Activated CD4-positive, alpha-beta memory T cell treated with anti-CD3 and anti-CD28 coated beads for 36 hours (primary cell): ENCODE measurements at places on chromosomes 1 and 21. TPM values are rescaled to one million over a fixed set of nuclear protein-coding genes. Genes with fewer than 3 reads are reported as not detected.

DNA sequence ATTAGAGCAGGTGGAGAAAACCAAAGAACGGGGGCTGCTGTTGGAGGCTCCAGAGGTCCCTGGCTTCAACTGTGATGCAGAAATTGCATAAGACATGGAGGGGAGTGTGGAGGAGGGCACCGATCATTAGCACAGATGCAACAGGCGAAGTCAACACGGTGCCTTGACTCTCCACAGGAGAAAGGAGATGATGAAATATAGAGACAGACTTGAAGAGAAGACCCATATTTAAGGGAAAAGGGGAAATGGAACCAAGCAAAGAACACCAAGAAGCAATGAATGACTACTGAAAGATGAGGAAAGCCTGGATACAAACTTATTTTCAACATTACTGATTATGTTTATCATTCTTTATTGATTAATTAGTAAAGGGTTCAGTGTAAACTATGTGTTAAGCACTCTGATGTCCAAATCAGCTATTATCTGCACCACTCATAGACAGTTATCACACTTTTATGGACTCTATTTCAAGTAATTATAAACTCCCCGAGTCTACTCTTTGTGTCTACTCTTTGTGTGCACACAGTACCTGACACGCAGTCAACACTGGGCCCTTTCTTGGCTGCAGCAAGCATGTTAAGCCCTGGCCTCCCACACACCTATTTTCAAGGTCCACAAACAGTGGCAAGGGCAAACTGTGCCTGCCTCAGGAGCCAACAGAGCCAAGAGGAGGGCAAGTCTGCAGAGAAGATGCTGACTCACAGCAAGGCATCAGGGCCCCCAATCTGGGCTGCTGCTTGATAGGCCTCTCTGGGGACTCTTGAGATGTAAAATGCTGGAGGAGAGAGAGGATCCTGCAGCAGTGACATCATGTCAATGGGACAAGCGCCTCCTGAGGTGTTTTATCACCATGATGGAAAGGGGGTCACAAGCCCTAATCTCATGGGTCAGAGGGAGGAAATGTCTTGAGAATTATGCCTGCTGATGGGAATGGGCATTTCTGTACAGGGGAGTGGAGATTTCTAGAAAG, 17.6 kb downstream of the PCNX2 start:
- peaks cover 28% of the 10 kb centered on the region for H3K4me1 ChIP-seq
- H3K4me3 ChIP-seq = no peak overlapping the region
- DNase-seq = no peak
- H3K27ac ChIP-seq = no peak overlapping the region
- H3K27me3 ChIP-seq = no peaks in the 10 kb centered on the region

GRCh38 chr1:24502709-24503058, at the start of gene RCAN3:
Gene RCAN3, plus strand, starts transcription at chr1:24502836. Its CDS starts 11,537 bp downstream, at chr1:24514373.
- peak; percentile 92 for DNase-seq
- H3K4me3 ChIP-seq = peak within 1 kb of the TSS; percentile 98
- H3K27ac ChIP-seq = peak within 1 kb of the TSS; percentile 99
- no peaks in the 10 kb centered on the region for H3K27me3 ChIP-seq
- H3K4me1 ChIP-seq = peaks cover 61% of the 10 kb centered on the region
- peaks cover 19% of the 10 kb centered on the region for H3K36me3 ChIP-seq

GRCh38 chr1:9715536-9716226, 64.2 kb downstream of the PIK3CD start:
- peak; percentile 73 for DNase-seq
- peak overlapping the region; percentile 87 for H3K4me3 ChIP-seq
- H3K4me1 ChIP-seq = peaks cover 60% of the 10 kb centered on the region
- H3K27me3 ChIP-seq = no peaks in the 10 kb centered on the region
- peaks cover 49% of the 10 kb centered on the region for H3K36me3 ChIP-seq

Gene ETV3L
- not detected for total RNA-seq

- no peaks in the 10 kb centered on the region for H3K36me3 ChIP-seq
- H3K4me1 ChIP-seq = no peaks in the 10 kb centered on the region
- no peak overlapping the region for H3K27ac ChIP-seq
- peaks cover 3% of the 10 kb centered on the region for H3K27me3 ChIP-seq
Measured at GRCh38 chr1:7371926-7372325, 399.2 kb upstream of the VAMP3 start.

GRCh38 chr1:17305576-17306095, 2.4 kb upstream of the PADI4 start:
- H3K4me3 ChIP-seq = no peak overlapping the region
- H3K27me3 ChIP-seq = peaks cover 19% of the 10 kb centered on the region
- no peak for DNase-seq
- H3K36me3 ChIP-seq = no peaks in the 10 kb centered on the region
- H3K4me1 ChIP-seq = no peaks in the 10 kb centered on the region

- no peaks in the 10 kb centered on the region for H3K36me3 ChIP-seq
- H3K27me3 ChIP-seq = peaks cover 4% of the 10 kb centered on the region
- DNase-seq = no peak
- H3K27ac ChIP-seq = no peak overlapping the region
Measured at GRCh38 chr21:38351176-38351959, 94.6 kb downstream of the KCNJ15 start.

DNA sequence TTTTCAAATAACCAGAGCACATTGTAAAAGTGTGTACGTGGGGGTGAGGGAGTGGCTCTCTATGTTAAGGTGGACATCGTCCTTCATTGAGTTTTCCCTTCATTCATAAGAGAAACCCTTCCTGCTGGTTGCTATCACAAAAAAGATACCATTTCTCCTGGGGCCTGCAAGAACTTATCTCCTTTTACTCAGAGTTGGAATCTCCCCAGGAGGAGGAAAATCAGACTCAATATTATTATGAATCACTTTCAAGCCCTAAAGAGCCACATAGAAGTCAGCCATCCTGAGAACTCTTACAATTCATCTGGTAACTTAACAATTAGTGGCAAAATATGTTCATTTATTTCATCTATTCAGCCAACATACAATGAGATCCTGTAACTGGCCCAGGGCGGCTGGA, 27.1 kb upstream of the TGFBR3 start:
- H3K27ac ChIP-seq = no peak overlapping the region
- no peaks in the 10 kb centered on the region for H3K4me1 ChIP-seq
- H3K36me3 ChIP-seq = no peaks in the 10 kb centered on the region
- no peak overlapping the region for H3K4me3 ChIP-seq

GRCh38 chr1:48597663-48598062, 125.7 kb upstream of the SPATA6 start:
- H3K4me3 ChIP-seq = no peak overlapping the region
- no peaks in the 10 kb centered on the region for H3K27me3 ChIP-seq
- no peaks in the 10 kb centered on the region for H3K4me1 ChIP-seq
- no peak overlapping the region for H3K27ac ChIP-seq
- no peak for DNase-seq

- H3K36me3 ChIP-seq = peaks cover 1% of the 10 kb centered on the region
- no peak overlapping the region for H3K4me3 ChIP-seq
- DNase-seq = no peak
- no peak overlapping the region for H3K27ac ChIP-seq
Measured at GRCh38 chr1:12591267-12591938, 26.6 kb downstream of the DHRS3 start.

DNA sequence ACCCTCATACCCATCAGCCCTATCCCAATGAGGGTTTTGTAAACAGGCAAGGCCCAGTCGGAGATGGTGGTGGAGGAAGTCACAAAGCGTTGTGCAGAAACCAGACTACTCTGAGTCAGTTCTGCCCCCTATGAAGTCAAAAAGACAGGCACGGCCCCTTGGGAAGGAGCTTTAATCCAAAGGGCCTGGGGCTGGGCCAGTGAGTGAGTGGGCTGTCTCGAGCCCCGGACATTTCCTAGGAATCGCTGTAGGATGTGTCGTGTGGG, 442 bp upstream of the AHCYL1 start:
- H3K36me3 ChIP-seq = peaks cover 8% of the 10 kb centered on the region
- no peaks in the 10 kb centered on the region for H3K27me3 ChIP-seq
- H3K4me3 ChIP-seq = peak overlapping the region; percentile 99
- DNase-seq = no peak
- H3K27ac ChIP-seq = no peak overlapping the region

GRCh38 chr21:36504067-36505058, 24.4 kb upstream of the CLDN14 start:
- no peaks in the 10 kb centered on the region for H3K36me3 ChIP-seq
- H3K27me3 ChIP-seq = peaks cover 7% of the 10 kb centered on the region
- H3K4me3 ChIP-seq = no peak overlapping the region

Gene LCE1D
- not detected for total RNA-seq

Gene CRP
- total RNA-seq = not detected

- no peak overlapping the region for H3K4me3 ChIP-seq
- H3K27me3 ChIP-seq = no peaks in the 10 kb centered on the region
- H3K27ac ChIP-seq = no peak overlapping the region
Measured at GRCh38 chr21:42469272-42469671, 26.8 kb downstream of the RSPH1 start.

Gene SH3BGR
- total RNA-seq = 3.1 TPM

DNA sequence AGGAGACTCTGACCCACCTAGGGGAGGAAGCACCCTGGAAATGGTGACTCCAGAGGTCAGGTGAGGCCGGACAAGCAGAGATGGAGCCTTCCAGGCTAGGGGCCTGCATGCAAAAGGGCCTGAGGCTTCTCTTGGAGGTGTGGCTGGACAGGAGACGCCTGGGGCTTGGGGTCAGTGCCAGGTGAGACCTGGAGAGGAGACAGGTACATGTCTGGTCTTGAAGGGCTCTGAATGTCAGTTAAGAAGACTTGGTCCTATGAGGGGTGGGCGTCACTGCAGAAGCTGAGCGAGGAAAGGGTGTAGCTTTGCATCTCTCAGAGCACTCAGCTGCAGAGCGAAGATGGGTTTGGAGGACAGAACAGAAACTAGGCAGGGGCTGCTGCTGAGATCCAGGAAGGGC, 14.3 kb downstream of the LRP8 start:
- peaks cover 4% of the 10 kb centered on the region for H3K36me3 ChIP-seq
- H3K27me3 ChIP-seq = no peaks in the 10 kb centered on the region
- no peak for DNase-seq
- H3K4me3 ChIP-seq = no peak overlapping the region

Gene BRINP3
- total RNA-seq = not detected

- no peak for DNase-seq
- H3K27me3 ChIP-seq = peaks cover 4% of the 10 kb centered on the region
- H3K27ac ChIP-seq = no peak overlapping the region
- H3K4me1 ChIP-seq = no peaks in the 10 kb centered on the region
- no peak overlapping the region for H3K4me3 ChIP-seq
Measured at GRCh38 chr1:225769687-225770086, 7.9 kb upstream of the SRP9 start.

GRCh38 chr21:43826623-43826974, 37.2 kb downstream of the RRP1 start:
- no peaks in the 10 kb centered on the region for H3K36me3 ChIP-seq
- DNase-seq = no peak
- peaks cover 6% of the 10 kb centered on the region for H3K27me3 ChIP-seq
- H3K4me1 ChIP-seq = no peaks in the 10 kb centered on the region

Gene SNRPE
- total RNA-seq = 327 TPM

DNA sequence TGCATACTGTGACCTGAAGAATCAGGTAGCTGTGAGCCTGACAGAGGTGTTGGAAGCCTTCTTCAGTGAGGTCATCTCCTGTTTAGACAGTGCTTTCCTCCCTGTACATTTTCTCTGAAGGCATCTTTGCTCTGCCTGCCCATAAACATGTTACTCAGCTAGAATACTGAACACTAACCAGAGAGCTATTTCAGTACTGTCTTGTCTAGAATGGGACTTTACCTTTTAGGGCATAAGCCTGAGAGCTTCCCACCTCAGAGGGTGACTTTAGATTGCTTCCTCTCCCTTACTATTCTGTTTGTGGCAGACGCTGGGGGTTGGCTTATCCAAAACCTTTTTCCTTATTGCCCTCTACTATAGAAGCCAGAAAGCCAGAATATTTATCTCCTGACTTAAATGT, 23.3 kb upstream of the ZNF326 start:
- H3K27ac ChIP-seq = no peak overlapping the region
- H3K4me3 ChIP-seq = no peak overlapping the region
- no peaks in the 10 kb centered on the region for H3K36me3 ChIP-seq
- H3K4me1 ChIP-seq = no peaks in the 10 kb centered on the region
- DNase-seq = no peak

GRCh38 chr1:210464519-210465039, 135.9 kb downstream of the HHAT start:
- H3K4me1 ChIP-seq = peaks cover 24% of the 10 kb centered on the region
- H3K4me3 ChIP-seq = no peak overlapping the region
- no peak overlapping the region for H3K27ac ChIP-seq
- H3K36me3 ChIP-seq = peaks cover 2% of the 10 kb centered on the region
